ENCODE measurements at places on chromosomes 6 and 20.

- peak; percentile 17 for DNase-seq
These were observed 1.8 kb upstream of the SAMD5 start for GRCh38 chr6:147506704-147507114.

- DNase-seq: no peak
These were observed 10.4 kb downstream of the SRC start for GRCh38 chr20:37356387-37356786.

DNA sequence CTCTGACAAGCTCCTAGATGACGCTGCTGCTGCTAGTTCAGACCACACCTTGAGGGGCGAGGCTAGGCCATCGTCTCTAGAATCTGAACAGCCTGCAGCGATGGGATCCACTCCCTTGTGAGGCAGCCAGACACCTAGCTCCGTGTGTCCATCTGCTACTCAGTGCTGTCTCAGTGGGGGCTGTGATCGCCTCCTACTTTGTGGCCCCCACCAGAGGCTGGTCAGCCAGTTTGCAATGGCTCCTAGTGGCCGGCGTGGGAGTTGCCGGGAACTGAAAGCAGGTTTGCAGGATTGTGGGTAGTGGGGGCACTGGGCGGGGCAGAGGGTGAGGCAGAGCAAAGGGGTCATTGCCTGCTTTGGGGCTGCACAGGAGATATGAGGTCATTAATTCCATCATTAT, 2.8 kb downstream of the CCN5 start:
- DNase-seq: no peak

DNA sequence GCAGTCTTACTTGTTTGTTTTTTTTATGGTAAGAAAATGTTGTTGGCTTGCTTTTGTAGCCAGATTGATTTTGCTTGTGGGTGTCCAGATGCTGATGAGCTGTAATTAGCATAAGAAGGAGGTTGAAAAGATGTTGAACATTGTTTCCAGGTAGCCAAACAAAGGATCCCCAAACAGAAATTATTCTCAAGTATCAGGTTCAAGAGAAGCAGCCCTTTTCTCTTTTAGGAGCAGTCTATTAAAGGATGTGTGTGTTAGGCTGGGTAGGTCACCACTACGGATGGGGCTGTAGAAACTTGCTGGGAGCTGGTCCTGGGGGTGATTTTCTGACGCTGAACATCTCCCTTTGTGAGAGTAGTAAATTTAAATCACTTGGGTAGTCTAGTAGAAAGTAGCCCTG, 86.9 kb upstream of the VSTM2L start:
- no peak for DNase-seq

DNA sequence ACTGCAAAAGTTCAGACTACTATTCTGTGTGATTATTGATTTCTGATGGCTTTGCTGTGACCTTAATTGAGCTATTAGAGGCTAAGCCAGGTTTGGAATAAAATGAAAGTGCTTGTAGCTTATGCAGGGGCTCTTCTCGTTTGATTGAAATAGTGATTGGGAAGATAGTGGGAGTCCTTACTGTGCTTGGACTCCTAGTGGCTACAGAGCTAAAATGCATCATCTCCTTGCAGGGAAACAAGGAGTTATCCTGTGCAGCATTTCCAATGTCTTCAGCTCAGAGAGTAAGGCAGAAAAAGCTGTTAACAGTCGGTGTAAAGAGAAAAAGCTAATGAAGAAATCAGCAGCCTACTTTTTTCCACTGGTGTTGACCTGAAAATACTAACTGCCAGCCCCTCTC, 173.5 kb downstream of the SLC35F1 start:
- no peak for DNase-seq

DNA sequence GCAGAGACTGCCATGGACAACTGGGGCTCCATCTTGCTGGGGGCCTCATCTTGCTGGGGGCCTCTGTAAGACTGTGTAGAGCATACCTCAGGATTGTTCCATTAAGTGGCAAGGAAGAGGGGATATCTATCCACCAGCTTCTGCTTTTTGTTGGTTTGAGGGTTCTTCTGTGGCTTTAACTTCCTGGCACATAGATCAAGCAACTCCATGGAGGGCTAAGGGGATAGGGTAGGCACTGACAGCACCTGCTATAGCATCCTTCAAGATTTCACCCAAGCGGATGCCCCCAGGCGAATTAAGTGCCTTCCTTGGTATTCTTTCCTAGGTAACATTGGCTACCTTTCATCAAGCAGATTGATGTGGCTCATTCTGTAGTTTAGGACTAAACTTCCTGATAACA, 3.8 kb upstream of the LRRN4 start:
- DNase-seq: no peak

DNA sequence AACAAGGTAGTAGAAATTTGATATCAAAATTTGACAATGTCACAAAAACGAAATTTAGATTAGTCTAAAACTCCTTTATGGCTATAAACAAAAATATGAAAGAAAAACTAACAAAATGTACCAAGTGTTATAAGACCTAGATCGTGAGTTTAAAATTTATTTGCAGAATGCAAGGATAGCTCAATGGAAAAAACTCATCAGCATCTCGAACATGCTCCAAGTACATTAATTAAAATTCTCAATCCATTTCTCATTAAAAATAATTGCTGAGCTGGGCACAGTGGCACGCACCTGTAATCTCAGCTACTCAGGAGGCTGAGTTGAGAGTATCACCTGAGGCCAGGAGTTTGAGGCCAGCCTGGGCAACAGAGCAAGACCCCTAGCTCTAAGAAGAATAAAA, 70.8 kb downstream of the MAP3K5 start:
- DNase-seq: no peak

GRCh38 chr6:159788276-159788675, 1.1 kb downstream of the TCP1 start:
- DNase-seq: no peak

- no peak for DNase-seq
These were observed 13.8 kb downstream of the ATXN1 start for GRCh38 chr6:16747232-16748024.

DNA sequence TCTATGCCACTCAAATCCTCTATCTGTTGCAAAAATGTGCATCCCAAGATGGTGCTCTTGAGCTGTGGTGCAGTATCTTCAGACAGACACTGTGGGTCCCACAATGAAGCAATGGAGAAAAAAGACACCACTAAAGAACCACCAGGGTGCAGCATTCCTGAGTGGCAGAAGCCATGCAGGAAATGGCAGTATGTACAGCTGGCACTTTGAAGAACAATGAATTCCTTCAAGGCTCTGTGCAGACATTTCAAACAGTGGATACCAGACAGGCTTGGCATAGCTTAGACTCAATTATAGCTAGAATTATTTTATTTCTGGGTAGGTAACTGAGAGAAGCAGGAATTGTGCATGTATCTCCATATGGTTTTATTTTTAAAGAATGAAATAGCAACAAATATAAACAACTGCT, 24.0 kb upstream of the HDAC2 start:
- DNase-seq: peak; percentile 86

DNA sequence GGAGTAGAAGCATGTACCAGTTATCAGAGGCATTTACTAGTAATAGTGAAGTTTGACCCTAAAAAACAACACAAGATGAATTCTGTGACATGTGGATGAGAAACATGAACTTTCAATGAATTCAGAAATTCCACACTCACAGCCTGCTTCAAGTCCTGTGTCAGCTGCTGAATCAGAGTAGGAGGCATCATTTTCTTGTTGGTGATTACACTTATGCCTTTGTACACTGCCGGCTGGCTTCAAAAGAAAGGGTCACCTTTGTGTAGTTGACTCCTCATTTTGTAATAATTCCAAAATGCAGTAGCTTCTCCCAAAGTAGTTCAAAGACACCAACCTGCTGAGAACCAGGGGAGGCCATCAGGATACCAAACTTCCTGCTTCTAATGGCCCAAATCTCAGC, 165.5 kb downstream of the BACH2 start:
- DNase-seq: no peak

- no peak for DNase-seq
These were observed 83.0 kb downstream of the TENT5A start for GRCh38 chr6:81669445-81669844.

Data from SHP77 treated with DMSO at 0.1 percent for 48 hours (cell line).